ENCODE measurements at places on chromosomes 11 and 22.
A peak's percentile ranks its signal among the peaks of the same experiment; 100 is the strongest.

GRCh38 chr11:29328961-29329441, 687.8 kb downstream of the KCNA4 start:
- no peak for DNase-seq

- peak; percentile 7 for DNase-seq
These were observed 22.0 kb upstream of the CTSC start for GRCh38 chr11:88359541-88359940.

DNA sequence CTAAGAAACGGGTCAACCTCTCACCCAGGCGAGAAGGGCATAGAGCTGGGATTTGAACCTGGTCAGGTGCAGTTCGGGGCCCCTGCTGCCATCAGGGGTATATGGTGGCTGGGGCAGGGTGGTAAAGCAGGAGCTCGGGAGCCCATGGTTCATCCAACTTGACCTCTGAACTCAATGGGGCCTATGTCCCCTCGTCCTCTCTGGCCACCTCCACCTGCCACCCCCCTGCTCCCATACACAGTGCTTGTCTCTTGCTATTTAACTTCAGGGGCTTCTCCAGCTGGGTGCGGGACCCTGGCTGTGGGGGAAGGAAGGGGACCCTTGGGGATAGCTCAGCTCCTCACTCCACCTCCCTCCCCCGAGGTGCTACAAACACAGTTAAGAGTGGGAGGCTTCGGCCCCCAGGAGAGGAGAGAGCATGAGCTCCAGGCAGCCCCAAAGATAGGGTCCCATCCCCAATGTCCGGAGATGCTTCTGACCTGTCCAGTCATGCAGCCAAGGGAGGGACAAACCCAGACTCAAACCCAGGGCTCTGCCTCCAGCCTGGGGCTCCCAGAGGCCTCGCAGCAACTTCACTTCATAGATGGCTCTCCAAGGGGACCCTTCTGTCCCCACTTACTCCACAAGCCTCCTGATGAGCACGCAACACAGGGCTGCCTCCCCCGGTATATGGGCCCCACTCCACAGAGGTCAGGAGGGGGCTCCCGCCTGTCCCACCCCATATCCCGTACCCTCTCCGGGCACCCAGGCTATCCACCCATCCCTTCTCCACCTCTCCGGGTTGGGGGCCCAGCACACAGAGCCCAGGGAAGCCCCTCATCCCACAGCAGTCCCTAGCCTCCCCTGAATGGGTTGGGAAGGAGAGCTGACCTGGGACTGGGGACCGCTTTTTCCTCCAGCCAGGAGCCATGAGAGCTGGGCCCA, 712 bp downstream of the IL2RB start:
- no peak for DNase-seq

DNA sequence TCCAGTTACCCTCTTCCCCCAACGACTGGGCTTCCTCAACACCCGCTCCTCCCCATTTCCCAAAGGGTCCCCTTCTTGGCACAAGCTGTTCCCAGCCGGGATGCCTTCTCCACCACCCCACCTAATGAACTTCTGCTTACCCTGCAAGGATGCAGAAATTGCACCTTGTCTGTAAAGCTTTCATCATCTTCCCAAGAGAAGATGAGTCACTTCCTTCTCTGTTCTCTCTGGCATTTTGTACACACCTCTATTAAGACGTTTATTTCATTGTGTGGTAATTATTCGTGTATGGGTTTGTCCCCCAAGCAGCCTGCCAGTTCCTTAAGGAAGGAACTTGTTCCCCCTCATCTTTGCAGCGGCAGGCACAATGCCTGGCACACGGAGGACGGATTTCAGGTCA, 351.1 kb downstream of the CADM1 start:
- no peak for DNase-seq

DNA sequence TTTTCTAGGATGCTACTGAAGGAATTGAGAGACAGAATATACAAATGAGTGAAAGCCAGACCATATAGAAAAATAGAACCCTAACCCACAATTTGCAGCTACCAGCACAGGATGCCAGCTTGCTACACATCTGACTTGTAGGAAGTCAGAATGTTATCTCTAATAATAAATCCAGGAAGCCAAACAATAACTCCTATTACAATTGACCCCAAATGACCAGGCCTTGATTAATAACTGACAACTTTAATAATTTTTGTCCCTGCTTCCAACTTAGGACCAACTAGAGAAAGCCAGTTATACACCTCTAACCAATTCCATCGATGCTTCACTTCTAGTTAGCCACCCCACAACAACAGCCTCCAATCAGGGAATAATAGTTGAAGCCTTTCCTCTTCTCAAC, 193.4 kb downstream of the CASP12 start:
- DNase-seq, result no peak

- no peak for DNase-seq
These were observed 36.6 kb downstream of the GAS2 start for GRCh38 chr11:22703040-22703439.

- no peak for DNase-seq
These were observed 20.2 kb upstream of the SHISAL1 start for GRCh38 chr22:44332946-44333345.

GRCh38 chr11:11512090-11512489, 109.7 kb downstream of the GALNT18 start:
- no peak for DNase-seq

- DNase-seq, result no peak
These were observed 20.9 kb downstream of the OOSP3 start for GRCh38 chr11:59899532-59899931.

DNA sequence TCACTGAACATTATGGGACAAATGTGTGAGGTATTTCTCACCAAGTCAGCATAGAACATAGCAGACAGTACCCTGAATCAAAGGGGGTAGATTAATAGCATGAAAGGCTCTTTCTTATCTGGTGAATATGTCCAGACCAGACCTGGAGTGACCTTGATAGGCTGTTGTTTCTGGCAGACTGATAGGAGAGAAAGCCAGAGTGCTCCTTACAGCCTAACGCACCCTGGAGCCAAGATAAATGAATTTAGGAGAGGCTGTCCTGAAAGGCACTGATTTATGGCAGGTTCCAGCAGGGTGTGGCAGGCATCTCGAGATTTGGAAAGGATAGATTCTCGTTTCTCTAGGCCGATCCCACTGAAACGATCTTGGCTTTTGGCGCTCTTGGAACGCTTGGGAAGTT, 204.6 kb downstream of the DBX1 start:
- no peak for DNase-seq

DNA sequence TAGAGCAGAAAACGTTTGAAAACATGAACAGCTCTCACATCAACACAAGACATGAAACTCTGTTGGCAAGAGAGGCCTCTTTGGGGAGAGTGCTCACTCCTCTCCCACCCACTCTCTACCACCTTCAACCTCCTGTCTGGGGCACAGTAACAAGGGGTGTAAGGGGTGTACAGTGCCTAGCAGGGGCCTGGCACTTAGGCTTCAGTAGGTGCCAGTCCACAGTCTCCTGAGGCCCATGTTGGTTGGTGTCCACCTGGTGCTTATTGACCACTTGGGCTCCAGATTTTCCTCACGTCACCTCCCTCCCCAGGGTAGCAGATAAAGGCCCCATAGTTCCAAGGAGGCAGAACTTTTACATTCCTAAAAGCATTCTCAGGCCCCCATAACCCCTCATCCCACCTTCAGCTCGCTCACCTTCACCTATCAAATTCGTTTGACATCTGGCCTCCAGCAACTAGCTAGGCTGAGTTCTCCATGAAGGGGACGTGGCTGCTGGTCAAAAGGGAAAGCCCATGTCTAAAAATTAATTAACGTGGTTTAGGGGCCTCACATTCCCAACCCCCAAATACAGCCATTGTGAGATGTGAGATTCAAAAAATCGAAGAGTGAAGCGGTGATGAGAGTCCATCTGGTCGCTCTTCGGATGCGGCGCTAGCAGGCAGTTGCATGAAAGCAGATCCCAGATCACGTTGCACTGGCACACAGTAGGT, 712 bp upstream of the MED15 start:
- no peak for DNase-seq

DNA sequence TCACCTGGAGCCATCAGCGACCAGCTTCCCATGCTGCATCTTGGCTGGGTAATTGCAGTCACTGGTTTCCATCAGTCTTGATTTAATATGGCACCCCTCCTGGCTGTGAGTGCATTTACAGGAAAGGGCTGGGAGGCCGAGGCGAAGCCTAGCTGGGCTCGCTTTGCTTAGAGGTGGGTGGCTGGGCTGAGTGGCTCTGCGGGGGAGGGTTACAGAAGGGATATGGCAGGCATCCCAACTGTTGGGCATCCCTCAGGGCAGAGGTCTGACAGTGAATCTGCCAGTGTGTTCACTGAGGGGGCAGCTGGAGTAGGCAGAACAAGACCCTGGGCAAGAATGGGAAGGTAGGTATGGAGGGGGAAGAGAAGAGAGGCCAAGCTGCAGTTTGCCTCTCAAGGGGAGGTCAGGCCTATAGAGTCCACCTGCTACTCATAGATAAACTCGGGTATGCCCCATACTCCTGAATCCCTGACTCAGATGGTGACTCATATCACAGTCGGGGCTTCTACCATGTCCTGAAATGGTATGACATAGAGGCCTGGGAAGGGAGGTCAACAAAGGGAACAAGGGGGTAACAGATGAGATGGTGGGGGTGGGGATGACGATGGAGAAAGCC, 77.5 kb upstream of the PHOX2A start:
- DNase-seq, result no peak
